ENCODE measurements at places on chromosomes 4 and X. TPM values are rescaled to one million over a fixed set of nuclear protein-coding genes. Genes with fewer than 3 reads are reported as not detected.
A peak's percentile ranks its signal among the peaks of the same experiment; 100 is the strongest.

SMIM31 gene
- not detected for polyA plus RNA-seq

- H3K27ac ChIP-seq = no peak overlapping the region
- no peaks in the 10 kb centered on the region for H3K27me3 ChIP-seq
- H3K4me3 ChIP-seq = no peak overlapping the region
- H3K4me1 ChIP-seq = peaks cover 4% of the 10 kb centered on the region
Measured at GRCh38 chr4:142435599-142436235, 410.4 kb downstream of the INPP4B start.

GRCh38 chr4:114015444-114015899 is 36.0 kb upstream of the ARSJ start:
- H3K36me3 ChIP-seq = no peaks in the 10 kb centered on the region
- H3K27me3 ChIP-seq = no peaks in the 10 kb centered on the region

- H3K4me3 ChIP-seq = no peak overlapping the region
- DNase-seq = no peak
- H3K27ac ChIP-seq = no peak overlapping the region
Measured at GRCh38 chrX:110915111-110915510, 119.5 kb upstream of the CHRDL1 start.

EFHC2 gene
- polyA plus RNA-seq = 3.2 TPM

- DNase-seq = peak; percentile 81
- no peaks in the 10 kb centered on the region for H3K36me3 ChIP-seq
- no peak overlapping the region for H3K4me3 ChIP-seq
- H3K27me3 ChIP-seq = no peaks in the 10 kb centered on the region
- peaks cover 10% of the 10 kb centered on the region for H3K4me1 ChIP-seq
- peak overlapping the region; percentile 41 for H3K27ac ChIP-seq
Measured at GRCh38 chr4:81486502-81486901, 14.8 kb upstream of the RASGEF1B start.

- DNase-seq = no peak
- H3K27ac ChIP-seq = no peak overlapping the region
- no peaks in the 10 kb centered on the region for H3K4me1 ChIP-seq
- no peak overlapping the region for H3K4me3 ChIP-seq
- no peaks in the 10 kb centered on the region for H3K36me3 ChIP-seq
Measured at GRCh38 chrX:5595570-5595969, 633.1 kb downstream of the NLGN4X start.

GRCh38 chr4:53195815-53196661 is 169.8 kb downstream of the SCFD2 start:
- H3K4me3 ChIP-seq = no peak overlapping the region
- no peaks in the 10 kb centered on the region for H3K4me1 ChIP-seq
- H3K27ac ChIP-seq = no peak overlapping the region
- no peaks in the 10 kb centered on the region for H3K36me3 ChIP-seq

PRKG2 gene
- polyA plus RNA-seq = 1.9 TPM

GUCY1A1 gene
- not detected for polyA plus RNA-seq
